HT-29 (cell line): ENCODE measurements at places on chromosomes 1 and 21. TPM values are rescaled to one million over a fixed set of nuclear protein-coding genes. Genes with fewer than 3 reads are reported as not detected.

Gene HSD3B1
- 1.3 TPM in 1 of 2 replicates, not detected in the other for total RNA-seq

Gene REG4
- total RNA-seq, result 12.4 and 12.8 TPM in 2 replicates

Gene RORC
- 0.33 and 1.1 TPM in 2 replicates for total RNA-seq

Gene SPATA46
- total RNA-seq, result not detected in 2 replicates

Gene RCSD1
- not detected in 2 replicates for total RNA-seq

Gene VWA1
- total RNA-seq, result 220 and 232 TPM in 2 replicates

Gene NCAM2
- total RNA-seq, result not detected in 2 replicates

Gene DYNLT4
- 3.4 and 10.4 TPM in 2 replicates for total RNA-seq

Gene CELA3B
- 0.81 TPM in 1 of 2 replicates, not detected in the other for total RNA-seq

Gene RHEX
- total RNA-seq, result not detected in 2 replicates

Gene C1QC
- total RNA-seq, result not detected in 2 replicates

Gene THRAP3
- total RNA-seq, result 46.6 and 64.4 TPM in 2 replicates

Gene TEX38
- 0.20 TPM in 1 of 2 replicates, not detected in the other for total RNA-seq

Gene AGO4
- total RNA-seq, result 2.8 and 3.3 TPM in 2 replicates

Gene LORICRIN
- not detected in 2 replicates for total RNA-seq

Gene CD1B
- total RNA-seq, result not detected in 2 replicates

Gene RNU11
- total RNA-seq, result not detected in 2 replicates

Gene JAM2
- not detected in 2 replicates for total RNA-seq

Gene DIO1
- not detected in 2 replicates for total RNA-seq

Gene PRR9
- not detected in 2 replicates for total RNA-seq

Gene USF1
- total RNA-seq, result 78.4 and 79.3 TPM in 2 replicates

Gene DEGS1
- total RNA-seq, result 5.8 and 9.9 TPM in 2 replicates

Gene FAM72D
- total RNA-seq, result 1.8 and 3.5 TPM in 2 replicates

Gene OR2T29
- total RNA-seq, result not detected in 2 replicates

Gene UBXN10
- 3.1 and 3.2 TPM in 2 replicates for total RNA-seq

Gene PPCS
- 48.6 and 60.6 TPM in 2 replicates for total RNA-seq

Gene GJB3
- total RNA-seq, result 63.6 and 70.4 TPM in 2 replicates

Gene RRP15
- 3.3 and 6.5 TPM in 2 replicates for total RNA-seq

Gene TAS1R3
- total RNA-seq, result 0.89 and 1.6 TPM in 2 replicates

Gene CIART
- total RNA-seq, result not detected in 2 replicates

Gene FCRLB
- total RNA-seq, result 1.4 and 3.4 TPM in 2 replicates

Gene TNN
- total RNA-seq, result not detected in 2 replicates

Gene CR1L
- total RNA-seq, result not detected in 2 replicates

Gene FAM72C
- not detected in 2 replicates for total RNA-seq

Gene OPN3
- 12.5 and 12.6 TPM in 2 replicates for total RNA-seq

Gene SPATA45
- total RNA-seq, result not detected in 2 replicates

Gene C1orf167
- total RNA-seq, result not detected in 2 replicates

Gene CD1C
- not detected in 2 replicates for total RNA-seq

Gene PLCH2
- total RNA-seq, result 3.1 and 5.3 TPM in 2 replicates

Gene SLC22A15
- 0.08 TPM in 1 of 2 replicates, not detected in the other for total RNA-seq

Gene SKI
- 12.1 and 15.2 TPM in 2 replicates for total RNA-seq

Gene IRF6
- 30.2 and 32.7 TPM in 2 replicates for total RNA-seq

Gene MAD2L2
- 74.0 and 80.2 TPM in 2 replicates for total RNA-seq

Gene C1QB
- total RNA-seq, result not detected in 2 replicates

Gene ZSWIM5
- total RNA-seq, result 0.71 and 0.91 TPM in 2 replicates

Gene CNR2
- total RNA-seq, result not detected in 2 replicates

Gene FABP3
- total RNA-seq, result not detected in 2 replicates

Gene ARHGAP30
- total RNA-seq, result 0.58 and 0.86 TPM in 2 replicates

Gene MAP3K21
- 10.1 and 10.8 TPM in 2 replicates for total RNA-seq

Gene CDA
- total RNA-seq, result 1.7 and 3.2 TPM in 2 replicates

Gene PRKAA2
- total RNA-seq, result not detected in 2 replicates

Gene RGS18
- not detected in 2 replicates for total RNA-seq

Gene STUM
- total RNA-seq, result not detected in 2 replicates

Gene C4BPA
- total RNA-seq, result 0.18 and 1.1 TPM in 2 replicates

Gene GBP6
- not detected in 2 replicates for total RNA-seq
